ENCODE measurements at places on chromosomes 5 and 9. TPM values are rescaled to one million over a fixed set of nuclear protein-coding genes. Genes with fewer than 3 reads are reported as not detected.

The FAXDC2 gene
- not detected for total RNA-seq

The IGFBPL1 gene
- total RNA-seq = not detected

The NR5A1 gene
- not detected for total RNA-seq

The INSL4 gene
- not detected for total RNA-seq

The CCL27 gene
- total RNA-seq = 0.82 TPM

The PPIC gene
- not detected for total RNA-seq

The OTP gene
- total RNA-seq = not detected

The SHOC1 gene
- total RNA-seq = not detected

GRCh38 chr5:158979749-158980521 is 119.8 kb downstream of the EBF1 start:
- DNase-seq = no peak

DNA sequence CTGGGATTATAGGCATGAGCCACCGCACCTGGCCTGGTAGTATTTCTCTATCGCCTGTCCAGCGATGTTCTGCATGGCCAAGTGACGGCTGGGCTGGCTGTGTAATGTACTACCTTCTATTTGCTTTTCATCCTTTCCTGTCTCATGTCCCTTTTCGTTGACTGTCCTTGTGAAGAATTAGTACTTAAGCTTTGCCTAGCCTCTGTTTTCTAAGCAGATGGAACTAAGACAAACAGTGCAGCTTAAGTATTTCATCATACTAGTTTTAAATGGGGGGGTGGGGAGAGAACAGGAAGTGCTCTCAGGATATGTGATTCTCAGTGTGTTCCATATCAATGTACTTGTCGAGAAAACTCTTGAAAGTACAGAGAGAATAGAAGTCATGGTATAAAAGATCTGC is 31.7 kb upstream of the CCL21 start:
- DNase-seq = no peak

GRCh38 chr5:159955056-159955624 is 38.9 kb downstream of the ADRA1B start:
- no peak for DNase-seq

DNA sequence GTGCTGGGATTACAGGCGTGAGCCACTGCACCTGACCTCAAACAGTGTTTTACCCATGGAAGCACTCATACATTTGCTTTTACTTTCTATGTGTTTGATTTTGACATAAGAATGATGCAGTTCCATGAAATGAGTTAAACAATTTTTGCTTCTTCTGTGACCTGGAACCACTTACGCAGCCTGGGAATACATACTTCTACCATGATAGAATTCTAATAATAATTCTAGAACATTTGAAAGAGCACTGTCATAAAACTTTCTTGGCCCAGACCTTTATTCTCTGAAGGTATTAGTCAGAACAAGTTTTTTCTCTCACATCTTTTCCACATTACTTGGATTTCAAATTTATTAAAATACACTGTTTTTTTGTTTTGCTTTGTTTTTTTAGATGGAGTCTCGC is 25.3 kb upstream of the COL5A1 start:
- no peak for DNase-seq

DNA sequence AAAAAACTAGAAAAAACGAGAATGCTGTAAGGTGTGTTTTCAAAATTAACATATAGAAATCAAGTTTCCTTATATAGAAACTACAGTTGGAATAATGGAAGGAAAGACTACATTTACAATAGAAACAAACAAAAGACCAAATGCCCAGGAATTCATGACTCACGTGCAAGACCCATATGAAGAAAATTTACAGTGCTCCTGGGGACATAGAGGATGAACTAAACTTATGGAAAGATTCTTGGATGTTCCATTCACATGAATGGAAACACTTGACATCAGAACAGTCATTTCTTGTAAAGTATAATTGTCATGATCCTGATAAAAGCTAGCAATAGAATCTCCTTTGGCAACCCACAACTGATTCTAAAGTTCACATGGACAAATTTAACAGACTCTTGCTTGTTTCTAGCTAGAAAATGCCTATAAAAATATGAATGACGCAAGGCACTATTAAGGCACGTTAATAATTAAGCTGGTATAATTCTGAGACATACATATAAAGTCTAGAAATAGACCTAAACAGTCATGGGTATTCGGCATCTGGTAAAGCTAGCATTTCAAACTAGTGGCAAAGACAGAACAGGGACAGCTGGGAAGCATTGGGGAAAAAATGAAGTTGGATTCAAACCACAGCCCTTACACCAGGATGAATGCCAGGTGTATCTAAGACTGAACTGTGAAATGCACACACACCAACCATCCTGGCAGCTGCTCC is 5.1 kb upstream of the ZFP62 start:
- no peak for DNase-seq

DNA sequence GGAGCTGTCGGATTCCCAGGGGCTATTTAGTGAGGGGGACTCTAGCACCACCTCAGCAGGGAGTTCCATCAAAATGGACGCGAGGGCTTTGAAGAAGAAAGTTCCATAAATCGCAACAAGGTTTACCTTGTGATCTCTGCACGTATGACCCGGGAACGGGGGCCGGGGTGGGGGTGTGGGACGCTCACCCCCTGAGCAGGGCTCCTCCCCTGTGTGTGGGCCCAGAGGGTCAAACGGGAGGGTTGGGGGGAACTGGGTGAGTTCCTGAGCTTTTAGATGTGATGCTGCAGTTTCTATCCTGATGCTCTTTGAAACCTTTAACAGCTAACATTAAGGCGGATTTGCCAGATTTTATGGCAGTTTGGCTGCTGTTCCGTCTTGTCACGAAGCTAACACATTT is 18.9 kb upstream of the LRRC14B start:
- DNase-seq = no peak

DNA sequence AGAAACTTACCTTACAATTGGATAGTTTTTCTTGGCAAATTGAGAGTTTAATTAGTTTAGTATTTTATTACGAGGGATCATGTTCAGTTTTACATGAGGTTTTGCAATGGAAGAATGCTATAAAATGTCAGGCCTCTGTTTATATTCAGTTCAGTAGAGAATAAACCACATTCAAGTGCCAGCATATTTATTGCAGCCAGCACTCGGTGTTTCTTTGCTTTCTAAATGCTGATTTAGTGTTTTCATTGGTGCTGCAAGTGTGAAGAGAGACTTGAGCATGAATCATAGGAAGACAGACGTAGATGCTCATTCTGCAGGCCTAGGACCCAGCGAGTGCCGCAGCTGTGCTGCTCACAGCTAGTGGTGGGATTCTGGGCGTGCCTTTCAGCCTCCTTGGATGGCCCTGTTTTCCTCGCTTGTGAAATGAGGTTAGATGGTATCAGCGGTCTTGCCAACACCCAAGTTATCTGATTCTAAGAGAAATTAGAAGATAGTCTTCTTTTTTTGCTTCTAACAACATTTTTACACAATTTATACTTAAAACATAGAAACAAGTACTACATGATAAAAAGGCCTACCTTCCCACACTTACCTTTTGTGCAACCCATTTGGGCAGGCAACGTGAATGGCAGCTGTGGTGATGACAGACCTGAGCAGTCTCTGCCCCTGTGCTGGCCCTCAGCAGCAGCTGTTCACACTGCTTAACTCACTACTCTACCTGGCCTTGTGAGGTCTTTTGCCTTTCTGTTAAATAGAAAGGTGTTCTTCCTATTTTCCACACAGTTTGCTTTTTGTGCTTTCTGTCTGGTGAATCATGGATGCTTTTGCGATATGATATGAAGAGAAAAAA is 26.8 kb upstream of the TNFAIP8 start:
- DNase-seq = peak; percentile 69

GRCh38 chr5:127785098-127785927 is 82.1 kb downstream of the CCDC192 start:
- DNase-seq = no peak

DNA sequence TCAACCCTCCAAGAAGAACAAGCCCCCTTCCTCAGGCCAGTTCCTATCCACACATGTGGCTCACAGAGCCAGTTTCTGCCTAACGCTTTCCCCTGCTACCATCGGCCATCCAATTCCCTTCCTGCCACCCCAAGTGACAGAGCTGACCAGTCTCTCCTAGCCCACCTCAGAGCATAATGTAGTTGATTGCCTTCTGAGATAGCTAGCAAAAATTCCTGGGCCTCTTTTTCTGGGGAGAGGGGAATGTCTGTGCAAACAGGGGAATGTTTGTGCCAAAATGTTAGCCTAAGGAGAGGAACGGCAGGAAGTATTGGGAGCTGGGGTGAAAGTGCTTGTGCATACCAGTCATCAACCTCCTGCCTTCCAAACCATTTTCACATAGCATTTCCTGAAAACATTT is 157.0 kb downstream of the PJA2 start:
- no peak for DNase-seq

DNA sequence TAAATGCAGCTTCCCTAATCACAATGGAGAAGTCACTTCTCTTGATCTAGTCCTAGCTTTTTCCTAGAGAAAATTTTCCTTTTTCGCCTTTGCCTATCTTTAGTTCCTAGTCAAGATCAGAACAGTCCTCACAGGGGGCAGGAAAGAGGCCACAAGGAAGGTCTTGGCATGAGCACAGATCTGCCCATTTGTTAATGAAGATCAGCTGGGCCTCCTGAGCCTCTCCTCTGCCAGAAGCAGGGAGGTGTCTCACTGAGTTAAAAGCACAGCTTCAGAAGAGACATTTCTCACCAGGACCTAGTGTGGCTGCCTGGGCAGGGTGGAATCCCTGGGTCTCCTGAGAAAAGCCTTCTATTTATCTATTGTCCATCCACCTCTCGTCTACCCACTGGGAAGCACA is 357.8 kb downstream of the TMEM38B start:
- no peak for DNase-seq

DNA sequence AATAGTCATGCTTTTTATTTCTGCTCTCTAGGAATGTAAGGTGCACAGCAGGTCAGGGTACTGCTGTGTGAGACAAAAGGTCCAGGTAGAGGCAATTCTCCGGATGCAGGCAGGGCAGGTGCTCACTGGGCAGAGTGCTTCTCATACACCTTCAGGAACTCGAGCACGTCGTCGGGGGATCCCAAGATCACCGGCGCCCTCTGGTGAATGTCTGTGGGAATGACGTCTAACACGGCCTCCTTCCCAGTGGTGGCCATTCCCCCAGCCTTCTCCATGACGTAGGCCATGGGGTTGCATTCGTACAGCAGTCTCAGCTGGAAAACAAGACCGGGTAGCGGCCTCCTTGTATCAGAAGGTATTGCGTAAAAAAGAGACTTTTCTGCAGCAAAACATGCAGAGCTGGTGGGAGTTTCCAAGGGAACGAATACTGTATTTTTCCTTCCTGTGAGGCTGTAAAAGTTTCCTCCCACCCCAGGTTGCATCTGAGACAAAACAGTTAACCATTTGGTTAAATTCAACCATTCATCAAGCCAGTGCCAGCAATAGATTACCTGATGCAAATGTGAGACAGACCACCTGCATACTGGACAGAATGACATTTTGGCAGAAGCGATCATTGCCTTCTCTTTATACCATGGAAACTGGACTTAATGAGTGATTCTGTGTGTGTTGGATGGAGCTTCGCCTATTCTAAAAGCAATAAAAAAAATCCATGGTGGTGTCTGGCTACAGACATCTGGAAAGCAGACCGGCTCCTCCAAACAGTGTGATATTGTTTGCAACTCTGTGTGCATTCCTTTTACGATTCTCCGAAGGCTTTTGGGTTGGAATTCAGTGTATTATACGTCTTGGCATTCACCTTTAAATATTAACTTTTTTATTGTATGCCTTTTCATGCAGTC is 9.9 kb upstream of the FBP2 start:
- DNase-seq = peak; percentile 74

DNA sequence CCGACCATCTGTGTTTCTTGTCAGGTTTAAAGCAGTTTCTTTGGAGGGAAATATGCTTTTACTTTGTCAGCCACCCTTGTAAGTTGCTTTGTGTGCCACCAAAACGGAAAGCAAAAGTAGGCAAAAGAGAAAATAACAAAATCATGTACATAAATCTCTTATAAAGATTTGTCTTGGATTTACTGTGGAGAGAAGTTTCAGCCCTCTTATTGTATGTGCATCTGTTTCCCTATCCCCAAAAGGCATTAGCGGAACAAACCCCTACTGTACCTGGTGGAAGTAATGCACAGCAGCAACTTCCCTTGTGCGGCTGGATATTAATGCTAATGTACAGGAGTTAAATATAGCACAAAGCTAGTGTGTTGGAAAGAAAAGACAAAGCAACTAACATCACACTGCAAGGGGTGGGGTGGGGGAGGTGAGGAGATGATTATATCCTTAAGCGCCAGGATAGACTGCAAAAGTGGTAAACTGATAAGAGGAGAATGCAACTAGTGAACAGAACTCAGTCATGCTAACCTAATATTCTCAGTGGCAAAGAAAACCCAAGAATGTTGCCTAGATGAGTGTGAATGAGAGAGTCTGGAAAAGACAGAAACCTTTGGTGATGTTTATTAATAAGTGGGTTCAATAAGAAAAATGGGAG is 396.5 kb upstream of the MEF2C start:
- DNase-seq = no peak

- no peak for DNase-seq
These were observed 25.6 kb upstream of the POU4F3 start for GRCh38 chr5:146313027-146313426.

- DNase-seq = no peak
These were observed 308.8 kb downstream of the EFNA5 start for GRCh38 chr5:107361945-107362344.

DNA sequence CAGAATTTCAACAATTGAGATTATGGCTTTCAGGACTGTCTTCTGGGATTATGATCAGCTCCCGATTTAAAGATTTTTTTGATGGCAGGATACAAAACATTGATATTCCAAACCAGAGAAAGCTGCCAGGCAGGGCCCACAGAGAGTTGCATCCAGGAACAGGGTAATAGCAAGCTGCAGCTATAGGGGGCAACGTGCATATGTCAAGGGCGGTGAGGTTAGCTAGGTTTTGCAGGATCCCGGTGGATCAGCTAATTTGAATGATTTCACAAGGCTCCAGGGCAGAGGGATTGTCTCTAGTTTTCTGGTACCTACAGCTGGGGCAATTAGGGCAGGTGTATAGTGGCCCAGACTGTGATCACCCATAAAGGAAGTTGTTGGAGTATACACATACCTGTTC is 339.4 kb downstream of the CHSY3 start:
- no peak for DNase-seq

GRCh38 chr9:1005043-1005667 is 28.7 kb downstream of the DMRT3 start:
- DNase-seq = no peak

DNA sequence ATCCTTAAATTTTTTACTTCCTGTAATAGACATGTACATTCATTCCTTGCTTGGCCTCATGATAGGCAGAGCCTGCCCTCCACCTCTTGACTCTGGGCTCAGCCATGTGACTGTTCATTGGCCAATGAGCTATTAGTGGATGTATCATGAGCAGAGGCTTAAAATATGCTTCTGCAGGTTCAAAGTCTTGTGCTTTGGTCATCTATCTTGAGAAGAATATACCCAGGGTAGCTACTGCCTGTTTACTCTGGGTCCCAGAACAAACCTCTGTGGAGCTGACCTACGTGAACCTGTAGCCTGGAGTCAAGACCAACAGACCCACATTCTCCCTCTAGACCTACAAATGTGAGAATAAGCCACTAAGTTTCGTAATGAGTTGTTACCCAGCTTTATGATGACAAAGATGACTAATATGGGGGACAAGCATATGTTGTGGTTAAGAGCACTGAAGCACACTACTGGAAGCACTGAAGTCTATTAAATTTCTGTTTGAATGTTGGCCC is 244.4 kb downstream of the MAST4 start:
- DNase-seq = peak; percentile 39

GRCh38 chr9:130497139-130497538 is 52.4 kb downstream of the ASS1 start:
- no peak for DNase-seq
